Stimulated activated CD4-positive, alpha-beta T cell treated with anti-CD3 and anti-CD28 coated beads, TNF-alpha, amount 100 ng/mL, for 4 hours (primary cell): ENCODE measurements at places on chromosomes 6 and 20.

GRCh38 chr20:5748246-5748645 is 2.0 kb upstream of the SHLD1 start:
- no peak for DNase-seq

DNA sequence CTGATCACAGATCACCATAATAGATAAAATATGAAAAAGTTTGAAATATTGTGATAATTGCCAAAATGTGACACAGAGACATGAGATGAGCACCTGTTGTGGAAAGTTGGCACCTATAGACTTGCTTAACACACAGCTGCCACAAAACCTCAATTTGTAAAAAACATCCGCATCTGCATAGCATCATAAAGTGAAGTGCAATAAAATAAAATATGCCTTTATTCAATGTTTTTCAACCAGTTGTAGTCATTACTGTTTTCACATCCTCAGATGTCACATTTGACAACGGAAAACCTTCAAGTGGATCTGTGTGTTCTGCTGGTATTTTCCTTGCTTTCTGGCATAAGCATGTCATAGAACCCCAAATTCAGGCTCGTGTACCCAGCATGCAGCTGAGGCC is 50.2 kb upstream of the IFNGR1 start:
- DNase-seq = no peak

- DNase-seq = no peak
Measured at GRCh38 chr20:14597206-14597715, 259.8 kb upstream of the FLRT3 start.

DNA sequence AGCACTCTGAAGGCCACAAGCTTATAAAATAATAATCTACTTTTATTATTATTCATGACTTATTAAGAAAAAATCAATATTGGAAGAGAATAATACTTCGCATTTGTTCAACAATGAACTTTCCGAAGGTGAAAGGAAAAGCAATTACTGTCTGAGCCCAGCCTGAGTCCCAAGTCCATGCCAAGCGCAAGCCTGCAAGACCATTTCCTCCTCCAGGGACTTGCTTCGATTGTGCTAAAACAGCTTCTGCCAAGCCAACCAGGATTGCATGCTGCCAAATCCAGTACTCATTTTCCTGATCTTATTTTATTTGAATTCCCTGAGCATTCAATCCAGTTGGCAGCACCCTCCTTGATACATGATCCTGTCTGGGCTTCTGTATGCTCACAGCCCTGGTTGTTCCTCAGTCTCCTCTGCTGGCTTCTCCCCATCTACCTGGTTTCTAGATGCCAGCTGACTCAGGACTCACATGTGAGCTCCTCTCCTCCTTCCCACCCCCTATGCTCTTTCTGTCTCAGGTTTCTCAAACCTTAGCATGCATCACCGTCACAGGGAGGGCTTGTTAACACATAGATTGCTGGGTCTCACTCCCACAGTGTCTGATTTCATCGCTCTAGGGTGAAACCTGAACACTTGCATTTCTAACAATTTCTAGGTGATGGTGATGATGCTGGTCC is 55.9 kb upstream of the PSMF1 start:
- no peak for DNase-seq

- DNase-seq = no peak
Measured at GRCh38 chr6:139925894-139926641, 551.6 kb upstream of the CITED2 start.

- DNase-seq = peak; percentile 79
Measured at GRCh38 chr6:18264219-18264922, at the start of gene DEK. DEK (minus strand) TSS chr6:18264530; CDS start chr6:18263987, 543 bp downstream.

- no peak for DNase-seq
Measured at GRCh38 chr6:25165800-25166199, 113.4 kb upstream of the CARMIL1 start.

GRCh38 chr6:47071681-47072080 is 29.5 kb upstream of the ADGRF1 start:
- no peak for DNase-seq

DNA sequence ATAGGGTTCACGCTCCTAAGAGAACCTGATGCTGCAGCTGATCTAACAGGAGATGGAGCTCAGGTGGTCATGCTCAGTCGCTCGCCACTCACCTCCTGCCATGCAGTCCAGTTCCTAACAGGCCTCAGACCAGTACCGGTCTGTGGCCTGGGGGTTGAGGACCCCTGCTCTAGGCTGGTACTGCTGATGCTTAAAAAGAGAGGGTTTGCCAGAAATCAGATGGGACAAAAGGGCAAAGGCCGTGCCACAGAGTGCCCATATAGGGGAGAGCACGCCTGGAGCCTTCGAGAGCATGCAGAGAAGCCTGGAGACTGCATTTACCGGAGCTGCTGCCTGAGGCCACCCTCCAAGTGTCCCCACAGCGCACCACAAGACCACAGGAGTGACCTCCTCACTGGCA is 75.5 kb downstream of the PTPN1 start:
- no peak for DNase-seq

- no peak for DNase-seq
Measured at GRCh38 chr6:40520678-40521077, 66.5 kb downstream of the LRFN2 start.

DNA sequence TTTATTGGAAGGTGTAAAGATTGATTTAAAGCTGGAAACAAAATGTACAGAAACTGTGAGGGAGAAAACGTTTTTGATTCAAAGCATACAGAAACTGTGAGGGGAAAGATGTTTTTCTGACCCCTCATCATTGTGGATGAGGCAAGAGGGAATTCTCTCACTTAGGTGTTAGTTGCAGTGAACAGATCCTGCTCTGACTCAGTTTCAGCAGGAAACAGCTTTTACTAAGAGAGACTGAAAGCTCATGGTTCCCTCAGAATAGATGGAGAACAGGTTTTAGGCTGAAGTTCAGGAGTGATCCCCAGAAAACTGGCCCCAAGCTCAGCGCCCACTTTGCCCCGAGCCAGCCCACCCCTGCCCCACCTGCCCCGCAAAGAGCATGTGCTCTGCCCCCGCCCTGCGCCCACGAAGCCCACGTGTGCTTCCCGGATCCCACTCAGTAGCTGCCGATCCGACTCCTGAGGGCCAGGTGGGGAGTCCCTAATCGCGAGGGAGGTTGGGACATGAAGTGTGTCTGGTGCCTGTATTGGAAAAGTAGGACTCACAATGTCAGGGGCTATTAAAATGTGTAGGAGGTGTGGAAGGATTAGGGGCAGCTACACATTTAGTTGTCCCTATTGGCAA is 41.2 kb downstream of the DUSP22 start:
- no peak for DNase-seq

DNA sequence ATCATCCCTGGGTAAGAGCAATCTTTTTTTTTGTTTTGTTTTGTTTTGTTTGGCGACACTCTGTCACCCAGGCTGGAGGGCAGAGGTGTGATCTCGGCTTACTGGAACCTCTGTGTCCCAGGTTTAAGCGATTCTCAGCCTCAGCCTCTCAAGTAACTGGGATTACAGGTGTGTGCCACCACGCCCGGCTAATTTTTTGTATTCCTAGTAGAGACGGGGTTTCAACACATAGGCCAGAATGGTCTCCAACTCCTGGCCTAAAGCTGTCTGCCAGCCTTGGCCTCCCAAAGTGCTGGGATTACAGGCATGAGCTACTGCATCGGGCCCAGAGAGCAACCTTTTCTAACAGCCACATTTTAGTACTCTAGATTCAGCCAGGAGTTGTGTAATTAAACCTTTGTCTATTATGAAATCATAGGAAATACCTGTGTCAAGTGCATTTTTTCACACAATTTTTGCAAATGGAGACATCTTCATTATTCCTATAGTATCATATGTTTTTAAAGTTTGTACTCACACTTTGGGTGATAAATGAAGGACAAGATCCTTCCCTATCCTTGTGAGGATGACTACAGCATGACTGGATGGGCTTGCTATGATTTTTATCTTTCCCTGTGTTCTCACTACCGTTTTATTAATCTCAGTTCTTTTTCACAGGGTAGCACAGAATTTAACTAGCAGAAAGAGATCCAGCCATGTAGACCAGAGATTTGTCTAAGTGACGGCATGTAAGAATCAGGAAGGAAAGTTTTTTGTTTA is 82.6 kb downstream of the OR2B2 start:
- no peak for DNase-seq

DNA sequence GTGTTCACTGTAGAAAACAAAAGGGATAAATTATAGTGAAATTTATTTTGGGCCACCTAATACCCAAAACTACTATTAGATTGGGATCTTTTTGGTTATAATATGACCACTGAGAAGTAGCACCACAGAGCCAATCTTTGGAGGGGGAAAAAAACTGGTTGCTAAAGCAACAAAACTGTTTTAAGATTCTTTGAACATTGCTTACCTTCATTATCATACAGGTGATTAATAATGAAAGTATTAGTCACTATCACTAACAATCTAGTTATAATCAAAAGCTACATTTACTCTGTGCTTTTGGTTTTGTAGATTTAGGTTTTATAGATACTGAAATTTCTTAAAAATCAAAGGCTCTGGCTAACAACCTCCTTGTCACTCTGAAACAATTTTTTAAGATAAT is 31.7 kb downstream of the STX7 start:
- no peak for DNase-seq
